Right ventricle myocardium superior (tissue), 1 donor: ENCODE measurements at places on chromosomes 6 and 20. TPM values are rescaled to one million over a fixed set of nuclear protein-coding genes. Genes with fewer than 3 reads are reported as not detected.

Gene LKAAEAR1
- not detected for total RNA-seq

Gene SYTL3
- 11.7 TPM for total RNA-seq

Gene TNFRSF6B
- total RNA-seq = 0.32 TPM

Gene TGM3
- not detected for total RNA-seq

Gene HDGFL1
- not detected for total RNA-seq

Gene SUMO4
- 0.22 TPM for total RNA-seq

Gene CST2
- not detected for total RNA-seq

Gene EYA4
- 20.4 TPM for total RNA-seq

Gene AMD1
- 67.0 TPM for total RNA-seq

Gene WASF1
- total RNA-seq = 1.2 TPM

Gene ISM1
- 1.5 TPM for total RNA-seq

Gene CSE1L
- 36.7 TPM for total RNA-seq

Gene ANKRD6
- total RNA-seq = 15.0 TPM

Gene HLA-DQA2
- total RNA-seq = 1.6 TPM
